ENCODE measurements at places on chromosomes 2 and 18. TPM values are rescaled to one million over a fixed set of nuclear protein-coding genes. Genes with fewer than 3 reads are reported as not detected.
A peak's percentile ranks its signal among the peaks of the same experiment; 100 is the strongest.

DNA sequence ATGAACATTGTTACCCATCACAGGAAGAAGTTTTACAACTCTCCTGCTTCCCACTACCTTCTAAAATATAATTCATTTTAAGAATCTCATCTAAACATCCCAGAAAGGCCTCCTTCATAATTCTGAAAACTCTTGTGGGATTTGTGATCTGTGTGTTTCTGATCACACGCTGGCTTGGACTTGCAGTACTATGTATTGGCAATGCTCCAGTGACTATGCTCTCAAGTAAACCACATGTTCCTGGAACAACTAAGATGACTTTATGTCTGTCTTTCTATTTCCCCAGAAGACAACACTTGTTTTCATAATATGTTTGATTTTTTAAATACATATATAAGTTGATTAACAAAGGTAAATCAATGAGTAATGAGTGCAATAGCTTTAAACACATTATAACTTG, 376.6 kb upstream of the NETO1 start:
- no peak for DNase-seq

Gene SCN2A
- 0.19 TPM for total RNA-seq

GRCh38 chr2:230614913-230615332, 97.7 kb upstream of the CAB39 start:
- DNase-seq: no peak

Gene EVA1A
- total RNA-seq: 2.1 TPM

Gene LYPD6
- total RNA-seq: 0.21 TPM

GRCh38 chr18:62881509-62882016, 166.2 kb downstream of the PHLPP1 start:
- no peak for DNase-seq

- DNase-seq: no peak
These were observed 34.9 kb upstream of the RNF138 start for GRCh38 chr18:32056613-32057358.

- DNase-seq: no peak
These were observed 129.9 kb downstream of the SOCS6 start for GRCh38 chr18:70418546-70419311.

- DNase-seq: no peak
These were observed 245.8 kb downstream of the SOX11 start for GRCh38 chr2:5937851-5938565.

DNA sequence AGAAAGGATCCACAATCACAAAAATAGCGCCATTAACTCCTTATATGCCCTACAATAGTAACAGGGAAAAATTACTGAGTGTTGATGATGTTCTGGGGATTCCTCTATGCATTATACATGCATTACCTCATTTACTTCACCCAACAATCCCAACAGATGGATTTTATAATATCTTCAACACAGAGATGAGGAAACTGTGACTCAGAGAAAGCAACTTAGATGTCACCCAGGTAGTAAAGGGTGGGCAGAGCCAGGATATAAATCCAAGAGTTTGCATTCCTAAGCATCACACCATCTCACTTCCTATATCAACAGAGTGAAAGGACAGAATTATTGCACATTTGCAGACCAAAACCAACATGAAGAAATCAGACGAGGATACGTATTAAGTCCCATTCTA, 144.2 kb downstream of the TCF4 start:
- DNase-seq: no peak

GRCh38 chr2:190407662-190408537, at the start of gene MFSD6:
TSS of gene MFSD6 (plus strand) at chr2:190408355. CDS start at chr2:190436030, 27,675 bp downstream.
- DNase-seq: peak; percentile 63

DNA sequence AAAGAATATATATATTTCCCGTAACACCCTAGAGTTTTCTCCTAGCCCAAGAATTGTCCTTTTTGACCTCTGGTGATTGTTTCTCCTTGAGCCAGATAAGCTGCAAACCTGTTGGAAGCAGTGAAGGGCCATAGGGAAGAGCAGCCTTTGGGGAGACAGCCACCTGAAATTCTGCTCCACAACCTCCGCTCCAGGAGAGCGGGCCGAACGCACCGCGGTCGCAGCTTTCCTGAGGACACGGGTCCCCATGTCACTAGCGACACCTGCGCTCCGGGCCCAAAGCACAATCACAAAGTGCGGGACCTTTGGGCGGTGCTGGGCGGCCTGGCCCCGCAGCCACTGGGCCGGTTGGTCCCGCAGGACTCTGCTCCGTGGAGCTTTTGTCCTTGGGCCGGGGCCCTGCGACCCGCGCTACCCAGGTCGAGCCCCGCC, 557 bp upstream of the DSG2 start:
- no peak for DNase-seq

Gene SULT1C2
- 0.25 TPM for total RNA-seq

- DNase-seq: no peak
These were observed 142.9 kb upstream of the ZSWIM2 start for GRCh38 chr2:186991766-186992417.

- DNase-seq: no peak
These were observed 10.8 kb upstream of the IL18RAP start for GRCh38 chr2:102412199-102412598.

DNA sequence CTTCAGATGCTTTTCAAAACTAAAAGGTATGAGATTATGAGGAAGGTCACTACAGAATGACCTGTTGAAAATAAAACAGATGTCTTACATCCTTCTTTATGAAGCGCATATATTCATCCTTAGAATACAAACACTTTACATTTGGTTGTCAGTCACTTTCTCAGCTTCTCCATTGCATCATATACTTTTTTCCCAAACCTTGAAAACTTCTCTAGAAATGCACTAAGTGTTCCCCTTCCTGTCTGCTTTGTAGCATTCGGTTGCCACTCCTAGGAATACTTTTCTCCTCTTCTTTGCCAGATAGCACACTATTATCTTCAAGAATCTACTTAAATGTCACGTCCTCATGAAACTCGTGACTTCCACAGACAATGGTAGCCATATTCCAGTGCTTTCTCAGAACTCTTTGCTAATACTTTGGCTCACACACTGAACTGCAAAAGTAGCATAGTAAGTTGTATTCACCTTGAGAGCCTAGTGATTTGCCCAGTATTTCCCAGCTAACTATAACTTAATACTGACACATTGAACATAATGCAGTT, 27.6 kb downstream of the DSC1 start:
- DNase-seq: no peak

- no peak for DNase-seq
These were observed 9.3 kb downstream of the MEIS1 start for GRCh38 chr2:66443979-66444861.

DNA sequence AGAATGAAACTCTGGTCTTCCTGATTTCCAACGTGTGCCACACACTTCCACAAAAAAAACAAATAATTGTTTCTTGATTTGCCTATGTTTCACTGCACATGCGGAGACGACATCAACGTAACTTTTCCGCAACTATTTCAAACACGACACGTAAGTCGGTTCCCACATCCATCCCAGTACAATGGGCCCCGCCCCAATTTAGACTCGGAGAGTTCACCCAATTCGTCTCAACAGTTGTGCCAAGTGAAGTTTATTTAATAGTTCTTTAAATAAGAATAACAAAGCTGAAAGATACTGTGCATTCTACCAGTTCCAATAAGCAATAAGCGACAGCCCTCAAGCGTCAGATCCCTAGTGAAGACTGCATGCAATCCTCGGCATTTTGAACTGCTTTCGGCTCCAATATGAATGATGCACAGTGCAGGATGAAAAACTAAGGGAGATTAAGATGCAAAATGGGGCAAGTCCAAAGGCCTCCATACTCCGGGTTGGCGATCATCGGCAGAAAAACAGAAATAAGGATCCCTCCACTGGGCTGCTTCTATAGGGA, 664 bp downstream of the CCT4 start:
- no peak for DNase-seq

DNA sequence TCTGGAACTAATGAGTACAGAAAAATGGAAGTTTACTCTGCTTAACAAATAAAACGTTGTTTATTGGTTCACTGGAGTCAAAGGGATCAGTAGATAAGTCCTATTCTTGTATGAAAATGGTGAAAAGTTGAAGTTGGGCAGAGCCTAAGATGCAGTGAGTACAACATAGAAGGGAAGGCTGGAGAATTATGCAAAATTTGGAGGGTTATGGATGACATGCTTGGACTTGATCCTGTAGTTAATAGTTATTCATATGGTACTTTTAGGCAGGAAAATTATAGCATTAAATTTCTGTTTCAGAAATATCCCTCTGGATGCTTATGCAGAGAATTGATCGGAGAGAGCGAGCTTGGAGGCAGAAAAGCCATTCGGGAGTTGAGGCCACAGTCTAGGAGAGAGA, 167.6 kb downstream of the KCNS3 start:
- no peak for DNase-seq

GRCh38 chr2:71995067-71995665, 152.5 kb downstream of the CYP26B1 start:
- DNase-seq: no peak

- no peak for DNase-seq
These were observed 1676.4 kb upstream of the SLC39A10 start for GRCh38 chr2:193980599-193980998.

- no peak for DNase-seq
These were observed 59.0 kb upstream of the DNMT3A start for GRCh38 chr2:25400576-25401216.

- DNase-seq: no peak
These were observed 20.6 kb upstream of the EPAS1 start for GRCh38 chr2:46276642-46277041.

GRCh38 chr2:35463805-35464596, 891.6 kb upstream of the CRIM1 start:
- DNase-seq: no peak

DNA sequence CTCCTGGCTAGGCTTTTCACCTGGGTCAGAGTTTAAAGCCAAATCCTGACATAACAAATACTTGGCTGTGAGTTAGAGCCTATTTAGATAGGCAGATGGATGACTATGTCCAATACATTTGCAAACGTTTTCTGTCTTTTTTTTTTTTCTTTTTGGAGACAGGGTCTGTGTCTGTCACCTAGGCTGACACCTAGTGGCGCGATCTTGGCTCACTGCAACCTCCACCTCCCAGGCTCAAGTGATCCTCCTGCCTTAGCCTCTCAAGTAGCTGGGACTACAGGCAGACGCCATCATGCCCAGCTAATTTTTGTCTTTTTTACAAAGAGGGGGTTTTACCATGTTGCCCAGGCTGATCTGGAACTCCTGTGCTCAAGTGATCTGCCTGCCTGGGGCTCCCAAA, 124.8 kb downstream of the DYM start:
- DNase-seq: no peak

- DNase-seq: peak; percentile 71
These were observed 17.1 kb upstream of the ZNF532 start for GRCh38 chr18:58847383-58848071.

GRCh38 chr2:119522671-119523070, 1.6 kb downstream of the SCTR start:
- DNase-seq: no peak

Gene TMEM178A
- 4.6 TPM for total RNA-seq

Gene CIAO1
- 66.6 TPM for total RNA-seq

DNA sequence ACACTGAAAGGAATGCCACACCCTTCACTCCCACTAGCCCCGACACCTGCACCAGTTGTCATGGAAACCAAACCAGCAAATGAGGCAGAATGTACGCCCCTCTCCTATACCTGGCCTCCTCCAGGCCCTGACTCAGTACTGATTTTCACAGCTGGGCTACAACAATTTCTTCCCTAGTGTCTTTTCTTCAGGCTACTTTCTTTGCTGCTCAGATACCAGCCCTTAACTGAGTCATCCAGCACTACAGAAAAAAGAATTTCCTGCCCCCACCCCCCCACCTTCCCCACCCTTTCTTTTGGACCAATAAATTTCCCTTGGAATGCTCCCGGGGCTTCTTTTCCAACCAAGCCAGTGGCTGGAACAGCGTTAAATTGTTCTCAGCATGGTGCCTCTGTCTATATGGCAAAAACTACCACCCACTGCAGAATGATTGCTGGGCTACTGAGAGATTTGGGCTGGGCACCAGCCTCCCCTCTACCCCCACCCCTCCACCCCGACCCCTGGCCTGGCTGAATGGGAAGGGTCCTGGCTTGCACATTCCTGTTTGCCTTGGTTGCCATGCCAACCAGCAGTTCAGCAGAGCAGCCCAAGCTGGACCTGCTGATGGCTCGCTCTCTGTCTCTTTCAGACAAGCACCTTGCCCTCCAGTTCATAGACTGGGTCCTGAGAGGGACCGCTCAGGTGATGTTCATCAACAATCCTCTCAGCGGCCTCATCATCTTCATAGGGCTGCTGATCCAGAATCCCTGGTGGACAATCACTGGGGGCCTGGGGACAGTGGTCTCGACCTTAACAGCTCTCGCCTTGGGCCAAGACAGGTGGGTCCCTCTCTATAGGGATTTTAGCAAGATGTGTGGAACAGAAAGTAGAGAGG, 11.3 kb downstream of the SLC14A2 start:
- DNase-seq: no peak

Gene WDR54
- 5.1 TPM for total RNA-seq

GRCh38 chr2:46751897-46752296, 163.7 kb downstream of the MCFD2 start:
- DNase-seq: no peak
